Globus pallidus (tissue), 1 donor: ENCODE measurements at places on chromosomes 3 and 15.

DNA sequence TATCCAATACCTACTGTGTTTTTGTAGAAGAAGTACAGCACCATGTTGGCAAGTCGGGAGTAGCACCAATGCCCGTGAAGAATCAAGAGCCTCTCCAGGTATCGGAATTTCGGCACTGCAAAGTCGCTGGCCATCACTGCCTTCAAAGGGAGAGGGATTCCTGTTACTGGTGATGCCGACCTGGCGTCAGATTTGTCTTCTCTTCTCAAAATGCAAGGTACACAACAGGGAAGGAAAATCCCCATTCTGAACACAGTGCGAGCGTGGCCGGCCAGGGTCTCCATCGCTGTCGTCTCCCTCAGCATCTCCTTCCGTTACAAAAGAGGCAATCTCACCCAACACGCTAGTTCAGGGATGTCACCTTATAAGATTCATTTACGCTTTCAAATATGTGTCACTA, 175.4 kb downstream of the ATP10A start:
- DNase-seq, result no peak

DNA sequence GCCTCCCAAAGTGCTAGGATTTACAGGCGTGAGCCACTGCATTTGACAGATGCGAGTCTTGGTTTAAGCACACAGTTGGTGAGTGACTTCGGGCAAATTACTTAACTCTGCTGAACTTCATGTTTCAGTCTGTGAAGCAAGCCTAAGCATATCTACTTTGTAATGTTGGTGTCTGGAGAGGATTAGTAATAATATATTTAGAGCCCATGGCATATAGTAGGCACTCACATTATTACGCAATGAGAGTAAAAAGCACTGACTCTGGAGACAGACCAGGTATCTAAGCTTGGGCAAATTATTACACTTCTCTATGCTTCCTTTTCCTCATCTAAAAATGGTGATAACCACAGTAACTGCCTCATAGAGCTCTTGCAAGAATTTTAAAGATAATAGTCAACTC, 208.7 kb upstream of the P2RY1 start:
- no peak for DNase-seq

DNA sequence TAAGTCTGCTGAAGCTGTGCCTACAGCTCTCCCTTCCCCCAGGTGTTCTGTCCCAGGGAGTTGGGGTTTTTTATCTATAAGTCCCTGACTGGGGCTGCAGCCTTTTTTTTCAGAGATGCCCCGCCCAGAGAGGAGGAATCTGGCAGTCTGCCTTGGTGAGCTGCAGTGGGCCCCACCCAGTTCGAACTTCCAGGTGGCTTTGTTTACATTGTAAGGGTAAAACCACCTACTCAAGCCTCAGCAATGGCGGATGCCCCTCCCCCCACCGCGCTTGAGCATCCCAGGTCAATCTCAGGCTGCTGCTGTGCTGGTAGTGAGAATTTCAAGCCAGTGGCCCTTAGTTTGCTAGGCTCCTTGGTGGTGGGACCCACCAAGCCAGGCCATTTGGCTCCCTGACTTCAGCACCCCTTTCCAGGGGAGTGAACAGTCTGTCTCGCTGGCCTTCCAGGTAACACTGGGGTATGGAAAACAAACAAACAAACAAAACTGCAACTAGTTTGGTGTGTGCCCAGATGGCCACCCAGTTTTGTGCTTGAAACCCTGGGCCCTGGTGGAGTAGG, 189.4 kb downstream of the MFSD1 start:
- no peak for DNase-seq

GRCh38 chr15:45130291-45131000, 652 bp downstream of the DUOX1 start:
- no peak for DNase-seq

DNA sequence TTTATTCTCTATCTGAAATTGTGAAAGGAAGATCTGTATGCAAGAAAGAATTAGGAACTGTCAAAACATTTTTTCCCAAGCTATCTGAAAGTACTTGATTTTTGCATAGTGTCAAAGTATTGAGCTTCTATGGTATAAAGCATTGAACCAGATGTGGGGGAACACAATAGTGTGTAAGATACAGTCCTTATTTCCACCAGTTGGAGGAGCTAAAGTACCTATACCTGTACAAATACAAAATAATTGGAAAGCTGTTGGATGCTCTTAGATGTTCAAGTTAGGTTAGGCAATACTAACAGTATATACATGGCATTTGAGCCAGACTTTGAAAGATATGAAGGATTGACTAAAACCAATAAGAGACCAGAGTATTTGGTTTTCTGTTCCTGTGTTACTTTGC, 148.4 kb downstream of the B3GALNT1 start:
- no peak for DNase-seq

- DNase-seq, result no peak
These were observed 104.1 kb upstream of the TNFAIP8L3 start for GRCh38 chr15:51198701-51199232.

DNA sequence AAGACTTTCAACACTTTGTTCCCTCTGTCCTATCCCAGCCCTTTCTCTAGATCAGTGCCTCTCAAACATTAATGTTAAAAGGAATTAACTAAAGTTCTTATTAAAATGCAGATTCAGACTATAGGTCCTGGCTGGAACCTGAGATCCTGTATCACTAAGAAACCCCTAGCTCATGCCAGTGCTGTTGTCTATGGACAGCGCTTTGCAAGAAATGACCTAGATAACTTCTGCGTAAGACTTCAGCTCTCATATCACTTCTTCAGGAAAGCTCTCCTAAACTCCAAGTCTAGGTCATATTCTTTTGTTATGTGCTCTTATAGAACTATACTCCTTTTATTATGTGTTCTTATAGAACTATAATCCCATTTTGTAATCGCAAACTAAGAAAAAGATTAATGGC, 67.8 kb upstream of the CDIN1 start:
- no peak for DNase-seq

DNA sequence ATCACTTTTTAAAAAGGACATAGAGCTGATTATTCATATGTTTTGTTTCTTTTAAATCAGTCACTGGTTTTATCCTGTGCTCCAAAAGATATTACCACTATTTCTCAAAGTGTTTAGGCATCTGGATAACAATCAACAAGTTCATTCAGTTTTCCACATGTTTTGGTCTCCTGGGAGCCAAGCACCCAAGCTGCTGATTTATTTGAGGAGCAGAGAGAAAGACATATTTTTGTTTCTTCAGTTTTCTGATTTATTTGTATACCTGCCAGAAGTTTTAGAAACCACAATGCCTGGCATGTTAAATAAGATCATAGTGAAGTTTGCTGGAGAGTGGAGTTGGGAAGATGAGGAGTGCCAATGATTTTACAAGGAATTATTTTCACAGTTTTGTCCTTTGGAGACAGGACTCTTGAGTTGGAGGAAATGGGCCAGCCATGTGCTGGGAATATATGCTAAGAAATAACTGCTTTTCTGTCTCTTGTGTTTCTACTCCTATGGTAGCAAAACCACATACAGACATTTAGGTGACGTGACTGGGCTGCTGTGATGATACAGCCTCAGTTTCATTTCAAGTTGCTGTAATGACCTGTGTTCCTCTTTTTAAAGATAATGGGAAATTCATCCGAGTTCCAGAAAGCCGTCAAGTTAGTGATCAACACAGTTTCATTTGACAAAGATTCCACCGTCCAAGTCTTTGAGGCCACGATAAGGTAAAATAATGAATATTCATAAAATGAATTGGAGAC, 11.7 kb downstream of the EDEM1 start:
- DNase-seq, result no peak

DNA sequence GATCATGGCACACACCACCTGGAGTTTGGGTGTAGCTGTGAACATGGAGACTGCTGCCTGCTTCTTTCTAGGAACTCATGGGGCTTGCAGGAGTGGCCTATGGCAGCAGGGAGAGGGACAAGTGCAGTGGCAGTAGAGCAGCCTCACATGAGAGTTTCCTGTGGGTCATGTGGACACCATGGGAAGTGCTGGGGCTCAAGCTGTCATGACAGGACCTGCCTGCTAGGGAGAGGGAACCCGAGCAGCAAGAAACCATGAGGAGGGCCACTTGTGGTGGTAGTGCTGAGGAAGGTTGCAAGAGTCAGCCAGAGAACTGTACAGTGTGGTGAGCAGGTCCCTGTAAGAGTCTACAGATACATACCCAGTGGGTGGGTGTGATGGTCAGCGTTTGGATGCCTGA, 73.8 kb upstream of the MRPS22 start:
- DNase-seq, result no peak

GRCh38 chr15:74422652-74423430, 10.9 kb downstream of the SEMA7A start:
- peak; percentile 65 for DNase-seq

- DNase-seq, result no peak
These were observed 4.8 kb downstream of the GCNT3 start for GRCh38 chr15:59616379-59616778.

DNA sequence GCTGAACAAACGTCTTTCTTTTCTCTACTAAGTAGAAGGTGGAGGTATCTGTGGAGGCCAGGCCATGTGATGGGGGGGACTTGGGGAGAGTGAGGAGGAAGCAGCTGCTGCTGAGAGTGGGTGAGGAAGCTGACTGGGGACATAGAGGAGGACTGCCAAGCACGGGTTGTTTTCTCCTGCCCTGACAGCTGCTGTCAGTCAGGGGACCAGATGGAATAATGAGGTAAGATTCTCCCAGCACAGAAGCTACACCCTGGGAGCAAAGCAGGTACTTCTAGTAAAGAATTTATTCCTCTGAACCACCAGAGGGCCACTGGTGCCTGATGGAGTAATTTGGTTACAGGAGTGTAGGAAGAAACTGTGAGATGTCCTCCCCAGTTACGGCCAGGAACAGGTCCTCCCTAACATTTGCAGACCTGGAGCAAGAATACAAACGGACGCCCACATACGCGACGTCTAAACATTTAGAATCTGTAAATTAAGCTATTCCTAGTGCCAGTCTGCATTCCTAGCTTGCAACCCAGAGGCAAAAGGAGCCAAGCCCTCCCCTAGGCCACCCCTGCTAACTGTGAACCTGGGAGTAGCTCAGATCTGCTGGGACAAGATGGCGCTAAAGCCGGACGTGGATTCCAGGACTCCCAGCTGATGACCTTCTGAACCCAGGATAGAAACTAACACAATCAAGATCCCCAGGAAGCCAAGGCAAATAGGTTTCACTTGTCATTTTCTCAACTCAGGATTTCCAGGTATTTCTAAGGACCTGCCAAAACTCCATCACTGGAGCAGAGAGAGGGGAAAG, 14.8 kb downstream of the CRYGS start:
- no peak for DNase-seq

- no peak for DNase-seq
These were observed 56.8 kb downstream of the CHDH start for GRCh38 chr3:53789459-53789858.

DNA sequence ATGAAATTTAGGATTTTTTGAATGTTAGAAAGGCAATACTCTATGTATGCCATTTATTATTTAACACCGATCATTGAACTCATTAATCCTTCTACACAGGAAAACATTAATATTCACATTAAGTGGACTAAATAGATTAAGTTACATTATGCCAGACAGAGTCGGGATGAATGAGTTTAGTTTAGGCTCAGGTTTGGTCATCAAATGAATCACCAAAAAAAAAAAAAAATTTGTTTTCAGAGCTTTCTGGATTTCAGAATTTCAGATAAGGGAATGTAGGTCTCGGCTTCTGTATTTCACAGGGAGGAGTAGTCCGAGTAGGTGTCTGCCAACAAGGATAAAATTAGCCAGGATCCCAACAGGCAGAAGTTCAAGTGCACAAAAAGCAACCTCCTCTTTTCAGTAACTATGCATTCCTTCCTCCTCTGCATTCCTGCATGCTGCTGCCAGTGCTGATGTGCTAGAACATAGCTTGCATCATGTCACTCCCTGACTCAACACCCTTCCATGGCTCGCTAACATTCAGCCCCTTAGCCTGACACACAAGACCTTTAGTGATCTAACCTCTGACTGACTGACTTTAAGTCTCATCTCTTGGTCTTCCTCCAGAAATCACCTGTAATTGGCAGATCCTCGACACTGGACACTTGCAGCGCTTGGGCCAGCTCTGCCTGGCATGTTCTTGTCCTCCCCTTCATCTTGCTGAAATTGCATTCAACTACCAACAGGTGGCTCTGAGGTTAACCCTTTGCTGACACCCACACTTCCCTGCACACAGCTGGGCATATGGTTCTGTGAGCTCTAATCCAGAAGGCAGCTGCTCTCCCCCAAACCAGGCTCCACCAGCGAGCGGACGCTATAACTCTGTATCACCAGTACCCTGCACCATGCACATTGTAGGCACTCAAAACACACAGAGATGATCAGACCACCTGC, 145.4 kb upstream of the PROK2 start:
- DNase-seq, result no peak

DNA sequence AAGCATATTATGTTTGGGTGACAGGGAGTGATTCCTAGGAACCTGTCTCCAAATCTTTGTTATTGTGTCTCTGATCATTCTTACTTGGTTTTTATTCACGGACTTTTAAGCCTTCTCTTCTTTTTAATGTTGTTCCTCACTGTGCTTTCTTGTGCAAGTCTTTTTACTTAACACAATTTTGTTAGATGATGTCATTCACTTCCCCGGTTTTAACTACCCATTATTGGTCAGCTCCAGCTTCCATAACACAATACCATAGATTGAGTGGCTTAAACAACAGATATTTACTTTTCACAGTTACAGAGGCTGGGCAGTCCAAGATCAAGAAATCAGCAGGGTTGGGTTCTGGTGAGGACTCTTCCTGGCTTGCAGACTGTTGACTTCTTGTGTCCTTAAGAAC, 436.3 kb upstream of the CBLB start:
- DNase-seq, result no peak

DNA sequence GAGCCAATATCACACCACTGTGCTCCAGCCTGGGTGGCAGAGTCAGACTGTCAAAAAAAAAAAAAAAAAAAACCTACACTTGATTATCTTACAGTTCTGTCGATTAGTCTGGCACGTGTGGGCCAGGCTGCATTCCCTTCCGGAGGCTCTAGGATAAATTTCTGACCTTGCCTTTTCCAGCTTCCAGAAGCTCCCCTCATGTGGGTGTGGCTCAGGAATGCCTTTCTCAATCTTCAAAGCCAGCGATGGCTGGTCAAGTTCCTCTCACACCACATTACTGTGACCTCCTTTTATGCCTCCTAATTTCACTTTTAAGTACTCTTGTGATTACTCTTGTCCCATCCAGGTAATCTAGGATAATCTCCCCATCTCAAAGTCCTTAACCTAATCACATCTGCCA, 58.2 kb upstream of the DUT start:
- DNase-seq, result no peak

- no peak for DNase-seq
These were observed 96.3 kb upstream of the ALDH1A3 start for GRCh38 chr15:100783291-100783690.

DNA sequence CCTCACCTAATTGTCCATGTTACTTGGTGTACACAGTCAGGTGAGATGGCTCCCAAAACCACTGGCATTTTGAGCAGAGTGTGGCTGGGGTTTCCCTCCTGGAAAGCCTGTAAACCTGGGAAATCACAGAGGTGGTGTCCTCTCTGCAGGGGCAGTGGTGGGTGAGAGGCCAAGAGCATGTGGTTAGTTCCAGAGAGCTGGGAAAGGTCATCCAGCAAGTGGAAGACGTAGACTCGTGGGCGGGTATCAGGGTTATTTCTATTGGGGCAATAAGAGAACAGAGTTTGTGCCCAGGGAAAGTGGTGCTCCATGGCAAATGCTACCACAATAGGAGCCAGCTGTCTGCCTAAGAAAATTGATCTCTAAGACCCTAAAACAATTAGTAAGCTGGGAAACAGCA, 44.6 kb upstream of the LIMD1 start:
- DNase-seq, result no peak
